SK-N-SH treated with all-trans-retinoic acid at 6 μM for 48 hours (cell line): ENCODE measurements at places on chromosomes 7 and 10.

DNA sequence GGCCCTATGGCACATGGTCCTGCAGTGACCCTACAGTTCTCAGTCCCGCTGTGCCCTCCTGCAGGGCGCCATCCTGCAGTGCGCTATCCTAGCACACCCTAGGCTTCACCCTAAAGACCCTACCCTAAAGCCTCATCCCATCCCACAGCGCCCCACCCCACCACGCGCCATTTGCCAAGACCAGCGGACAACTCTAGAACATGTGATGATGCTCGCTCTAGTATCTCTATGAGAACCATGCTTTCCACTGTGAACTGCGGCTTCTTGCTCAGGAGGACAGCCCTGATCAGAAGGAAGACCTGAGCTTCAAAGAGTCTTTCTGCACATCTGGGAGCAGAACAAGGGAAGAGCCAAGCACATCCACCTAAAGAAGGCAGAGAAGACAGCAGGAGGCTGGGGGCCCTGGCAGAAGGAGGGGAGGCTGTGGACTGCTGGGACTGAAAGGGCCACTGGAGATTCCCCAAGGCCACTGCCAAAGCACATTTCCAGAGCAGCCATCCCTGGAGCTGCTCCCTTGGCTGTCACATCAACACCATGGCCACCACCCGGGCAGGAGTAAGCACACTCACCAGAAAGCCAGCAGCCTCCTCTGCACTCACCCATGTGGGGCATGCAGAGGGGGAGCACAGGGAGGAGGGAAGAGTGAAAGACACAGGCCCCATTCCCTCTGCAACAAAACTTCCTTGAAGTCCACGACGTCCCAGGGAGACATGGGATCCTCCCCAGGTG lies 134.1 kb downstream of the TNS3 start:
- no peak for ATAC-seq

DNA sequence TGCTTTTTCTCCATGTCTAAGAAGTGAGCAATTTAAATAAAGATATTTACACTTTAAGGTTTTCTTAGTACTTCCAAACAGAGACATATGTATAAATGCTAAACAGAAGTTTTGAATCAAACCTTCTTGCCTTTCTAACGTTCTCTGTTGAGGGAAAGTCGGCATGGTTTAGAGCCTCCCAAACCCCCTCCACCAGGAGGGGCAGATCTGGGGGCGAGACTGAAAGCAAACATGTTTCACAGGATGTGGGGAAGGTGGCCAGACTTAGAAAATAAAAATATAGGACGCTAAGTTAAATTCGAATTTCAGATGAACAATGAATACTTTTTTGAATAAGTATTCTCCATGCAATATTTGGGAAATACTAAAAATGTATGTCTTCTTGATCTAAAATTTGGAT lies 208.3 kb upstream of the SHH start:
- no peak for ATAC-seq

DNA sequence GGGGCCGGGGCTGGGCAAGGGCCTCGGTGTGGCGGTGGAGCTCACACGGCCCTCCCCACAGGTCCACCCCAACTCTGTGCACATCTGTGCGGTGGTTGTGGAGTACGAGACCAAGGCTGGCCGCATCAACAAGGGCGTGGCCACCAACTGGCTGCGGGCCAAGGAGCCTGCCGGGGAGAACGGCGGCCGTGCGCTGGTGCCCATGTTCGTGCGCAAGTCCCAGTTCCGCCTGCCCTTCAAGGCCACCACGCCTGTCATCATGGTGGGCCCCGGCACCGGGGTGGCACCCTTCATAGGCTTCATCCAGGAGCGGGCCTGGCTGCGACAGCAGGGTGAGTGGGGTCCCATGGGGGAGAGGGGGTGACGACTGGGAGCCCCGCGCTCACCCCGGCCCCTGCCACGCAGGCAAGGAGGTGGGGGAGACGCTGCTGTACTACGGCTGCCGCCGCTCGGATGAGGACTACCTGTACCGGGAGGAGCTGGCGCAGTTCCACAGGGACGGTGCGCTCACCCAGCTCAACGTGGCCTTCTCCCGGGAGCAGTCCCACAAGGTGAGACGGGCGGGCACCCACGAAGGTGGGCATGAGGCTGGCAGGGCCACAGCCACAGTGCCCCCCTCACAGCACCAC lies 8.8 kb downstream of the TMEM120A start:
- no peak for ATAC-seq

DNA sequence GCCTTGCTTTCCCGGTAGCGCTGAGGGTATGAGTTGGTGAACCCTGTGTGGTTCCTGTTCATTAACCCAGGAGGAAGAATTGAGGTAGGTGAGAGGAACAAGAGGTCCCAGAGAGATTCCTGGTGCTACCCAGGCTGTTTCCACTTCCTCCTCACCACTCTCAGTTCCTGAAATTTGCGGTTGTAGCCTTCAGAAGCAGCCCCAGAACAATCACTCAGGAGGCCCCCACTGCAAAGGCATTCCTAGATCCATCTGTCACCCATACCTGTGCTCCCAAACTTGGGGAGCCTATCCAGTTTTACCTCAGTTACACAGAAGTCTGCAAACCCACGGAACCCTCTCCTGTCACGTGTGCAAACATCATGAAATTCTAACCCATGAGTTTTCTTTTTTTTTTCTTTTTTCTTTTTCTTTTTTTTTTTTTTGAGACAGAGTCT lies 9.0 kb upstream of the PIP4K2A start:
- ATAC-seq, result no peak

- ATAC-seq, result peak; percentile 78
These were observed 145.4 kb upstream of the ASAH2 start for GRCh38 chr10:50396491-50397311.

- no peak for ATAC-seq
These were observed 1.7 kb downstream of the ADAMTS14 start for GRCh38 chr10:70673929-70674559.
